IMR-90 (cell line): ENCODE measurements at places on chromosomes 1 and 21. TPM values are rescaled to one million over a fixed set of nuclear protein-coding genes. Genes with fewer than 3 reads are reported as not detected.
A peak's percentile ranks its signal among the peaks of the same experiment; 100 is the strongest.

The ITLN1 gene
- not detected in 2 replicates for total RNA-seq

The AGBL4 gene
- total RNA-seq, result not detected in 2 replicates

The TMEM269 gene
- total RNA-seq, result not detected in 2 replicates

The ZZZ3 gene
- 66.3 and 84.7 TPM in 2 replicates for total RNA-seq

The WNT2B gene
- total RNA-seq, result 0.54 and 0.56 TPM in 2 replicates

The OR2T2 gene
- total RNA-seq, result not detected in 2 replicates

The GSTM5 gene
- total RNA-seq, result 0.28 and 0.36 TPM in 2 replicates

The ESRRG gene
- 0.54 and 0.56 TPM in 2 replicates for total RNA-seq

DNA sequence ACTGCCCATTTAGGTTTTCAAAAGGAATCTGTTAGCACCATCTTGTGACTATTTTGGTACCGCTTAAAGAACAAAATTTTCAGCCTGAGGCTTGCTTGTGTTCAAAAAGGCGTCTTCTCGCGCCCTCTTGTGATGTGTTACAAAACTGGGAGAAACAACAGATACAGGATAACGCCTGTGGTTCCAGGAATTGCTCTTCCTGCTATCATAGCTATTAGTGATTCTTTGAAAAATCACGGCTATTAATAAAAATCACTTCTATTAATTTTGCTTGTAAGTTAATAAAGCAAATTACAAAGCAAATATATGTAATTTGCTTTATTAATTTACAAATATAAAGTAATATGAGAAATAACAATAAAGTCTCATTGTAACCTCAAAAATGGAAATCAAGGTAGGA, 82.2 kb upstream of the ABCD3 start:
- H3K36me3 ChIP-seq, result no peaks in the 10 kb centered on the region
- peak; percentile 95 for DNase-seq
- H3K4me1 ChIP-seq, result peaks cover 8% of the 10 kb centered on the region
- H3K27ac ChIP-seq, result no peak overlapping the region

- no peak overlapping the region for H3K4me3 ChIP-seq
These were observed 15.6 kb downstream of the SERINC2 start for GRCh38 chr1:31428436-31429221.

DNA sequence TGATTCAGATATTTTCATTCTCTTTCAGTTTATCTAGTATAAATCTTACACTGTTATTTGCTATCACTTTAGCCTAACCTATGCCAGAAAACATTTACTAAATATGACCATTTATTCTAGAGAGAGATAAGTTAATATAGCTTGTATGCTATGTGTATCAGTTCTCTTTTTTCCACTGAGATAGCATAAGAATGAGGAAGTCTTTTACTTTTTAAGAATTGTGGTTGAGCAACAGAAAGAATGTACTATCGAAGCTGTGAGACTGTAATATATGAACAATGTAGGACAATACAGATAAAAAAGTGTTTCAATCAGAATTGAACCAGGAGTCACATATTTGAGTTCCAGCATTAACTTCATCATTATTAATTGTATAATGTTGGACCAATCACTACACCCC, 479.9 kb upstream of the PLXNA2 start:
- H3K36me3 ChIP-seq, result no peaks in the 10 kb centered on the region
- DNase-seq, result no peak
- no peaks in the 10 kb centered on the region for H3K4me1 ChIP-seq
- no peak overlapping the region for H3K4me3 ChIP-seq

DNA sequence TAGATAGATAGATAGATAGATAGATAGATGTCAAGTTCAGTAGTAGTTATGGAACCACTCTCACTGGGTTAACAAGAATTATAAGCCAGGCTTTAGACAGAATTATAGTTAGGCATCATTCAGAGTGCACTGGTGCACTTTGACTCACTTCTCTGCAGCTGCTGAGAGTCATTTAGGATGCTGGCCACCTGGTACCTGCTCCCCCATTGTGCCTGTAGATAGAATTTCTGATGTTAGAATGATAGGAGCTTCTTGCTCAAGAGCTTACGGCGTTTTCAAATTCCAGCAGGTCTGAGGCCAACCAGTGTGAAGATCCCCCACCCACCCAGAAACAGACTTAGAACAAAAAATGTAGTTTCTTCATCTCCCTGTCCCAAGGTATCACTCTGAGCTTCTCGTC, 107.8 kb upstream of the HMCN1 start:
- H3K4me1 ChIP-seq, result peaks cover 3% of the 10 kb centered on the region; the same call in 1 of the 2 replicates
- no peak for DNase-seq
- no peak overlapping the region for H3K27ac ChIP-seq
- no peaks in the 10 kb centered on the region for H3K36me3 ChIP-seq
- H3K4me3 ChIP-seq, result no peak overlapping the region
- H3K27me3 ChIP-seq, result no peaks in the 10 kb centered on the region; the same call in 1 of the 2 replicates

- H3K27me3 ChIP-seq, result no peaks in the 10 kb centered on the region
- no peak for DNase-seq
- H3K27ac ChIP-seq, result no peak overlapping the region
- no peaks in the 10 kb centered on the region for H3K4me1 ChIP-seq
These were observed 19.1 kb downstream of the LRRC38 start for GRCh38 chr1:13494712-13495111.

DNA sequence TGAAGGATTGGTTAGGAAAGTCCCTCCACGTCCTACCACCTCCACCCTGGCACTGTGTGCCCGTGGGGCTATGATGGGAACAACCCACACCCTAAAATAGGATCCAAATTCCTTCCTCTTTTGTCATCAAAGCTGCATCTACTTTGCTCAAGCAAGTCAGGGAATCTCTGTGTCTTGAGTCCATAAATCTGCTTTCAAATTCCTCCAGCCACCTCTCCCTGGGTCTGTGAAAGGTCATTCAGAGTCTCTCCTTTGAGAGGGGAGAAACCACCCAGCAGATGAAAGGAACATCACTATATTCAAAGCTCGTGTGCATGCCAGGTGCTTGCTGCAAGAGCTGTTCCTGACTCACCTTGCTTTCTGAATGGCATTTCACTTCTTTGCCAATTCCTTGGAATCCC, 243.6 kb downstream of the TM2D1 start:
- no peak for DNase-seq
- H3K4me3 ChIP-seq, result no peak overlapping the region
- no peaks in the 10 kb centered on the region for H3K4me1 ChIP-seq

DNA sequence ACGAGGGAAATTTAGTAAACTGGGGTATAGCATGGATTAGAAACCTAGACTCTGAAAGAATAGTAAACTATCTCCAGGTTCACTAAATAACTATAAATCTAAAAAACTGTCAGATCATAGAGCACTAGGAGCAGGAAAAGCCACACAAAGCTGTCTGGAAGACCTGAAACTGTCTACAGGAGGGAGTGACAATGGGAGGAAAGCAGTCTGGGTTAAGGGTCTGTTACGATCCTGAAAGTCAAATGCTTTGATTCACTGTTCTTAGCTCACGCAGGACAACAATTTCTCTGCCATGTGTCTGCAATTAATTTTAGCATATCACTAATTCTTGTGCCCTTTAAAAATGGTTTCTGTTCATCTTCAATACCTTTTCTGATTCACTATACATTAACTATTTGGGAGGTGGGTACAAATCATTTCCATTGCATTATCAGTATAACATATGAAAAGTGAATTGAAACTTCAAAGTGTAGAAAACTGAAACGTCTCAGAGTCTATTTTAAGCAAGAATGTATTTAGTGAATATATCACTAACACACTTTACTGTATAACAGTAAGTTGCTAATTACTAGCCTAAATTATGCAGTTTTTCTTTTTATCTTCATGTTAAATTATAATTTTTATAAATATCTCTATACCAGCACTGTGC, 18.4 kb downstream of the CEP170 start:
- no peak for DNase-seq
- peak overlapping the region; percentile 9; the same call in 1 of the 2 replicates for H3K27ac ChIP-seq
- peaks cover 5% of the 10 kb centered on the region for H3K4me1 ChIP-seq

GRCh38 chr1:20417581-20417980, 68.4 kb downstream of the CAMK2N1 start:
- H3K36me3 ChIP-seq, result no peaks in the 10 kb centered on the region
- H3K4me3 ChIP-seq, result no peak overlapping the region

DNA sequence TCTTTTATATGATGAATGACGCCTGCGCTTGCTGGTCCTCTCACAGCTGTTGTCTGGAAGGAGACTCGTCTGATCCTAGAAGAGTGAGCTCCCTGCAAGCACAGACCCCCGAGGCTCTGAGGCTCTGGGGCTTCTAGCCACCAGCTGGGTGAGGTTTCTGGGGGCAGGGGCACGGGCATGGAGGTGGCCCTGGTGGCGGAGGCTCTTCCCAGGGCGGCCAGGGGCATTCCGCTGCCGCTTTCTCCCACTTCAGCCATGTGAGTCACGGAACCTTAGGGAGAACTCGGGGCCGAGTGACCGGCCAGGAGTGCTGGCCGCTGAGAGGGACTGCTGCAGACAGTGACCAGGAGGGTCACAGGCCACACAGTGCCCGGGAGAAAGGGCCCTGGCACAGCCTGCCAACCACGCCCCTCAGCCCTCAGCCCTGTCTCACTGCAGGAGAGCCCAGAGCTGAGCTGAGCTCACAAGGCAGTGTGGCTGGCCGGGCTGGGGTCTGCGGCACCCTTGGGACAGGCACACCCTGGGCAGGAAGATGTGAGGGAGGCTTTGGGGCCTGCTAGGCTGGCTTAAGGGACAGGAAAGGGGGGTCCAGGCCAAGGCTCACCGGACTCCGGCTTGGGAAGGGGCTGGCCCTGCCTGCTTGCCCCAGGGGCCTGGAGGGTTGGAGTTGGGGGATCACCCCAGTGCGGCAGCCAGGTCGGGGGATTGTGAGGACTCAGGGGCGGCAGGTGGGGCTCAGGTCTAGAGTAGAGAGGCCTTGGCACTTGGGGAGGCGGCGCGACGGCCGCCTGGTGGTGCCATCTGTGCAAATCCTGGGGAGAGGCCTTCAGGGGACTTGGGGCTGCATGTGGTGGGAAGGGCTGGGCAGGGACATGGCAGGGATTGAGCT, 35.7 kb downstream of the MORN1 start:
- H3K4me3 ChIP-seq, result no peak overlapping the region
- H3K27me3 ChIP-seq, result no peaks in the 10 kb centered on the region
- H3K4me1 ChIP-seq, result 0 out of 2 replicates have a peak, but pooled peaks cover 1% of the 10 kb centered on the region
- no peak overlapping the region for H3K27ac ChIP-seq
- no peaks in the 10 kb centered on the region for H3K36me3 ChIP-seq

DNA sequence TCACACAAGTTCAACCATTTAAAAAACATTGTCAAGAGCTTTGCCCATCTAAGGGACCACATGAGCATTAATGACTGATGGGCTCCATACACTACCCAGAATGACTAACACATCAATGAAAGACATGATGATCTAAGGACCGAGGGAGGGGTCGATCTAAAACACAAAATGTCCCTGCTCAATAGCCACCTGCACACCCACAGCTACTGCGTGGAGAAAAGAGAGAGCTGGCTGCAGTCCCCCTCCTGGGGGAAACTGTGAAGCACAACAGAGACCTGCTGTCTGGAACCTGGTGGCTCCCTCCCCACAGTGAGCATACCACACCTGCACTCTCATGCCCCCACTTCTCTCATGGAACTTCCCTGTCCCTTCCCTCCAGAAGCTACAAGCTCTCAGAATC, 130.1 kb upstream of the ERG start:
- no peak overlapping the region for H3K4me3 ChIP-seq
- H3K4me1 ChIP-seq, result no peaks in the 10 kb centered on the region
- DNase-seq, result no peak
- no peaks in the 10 kb centered on the region for H3K36me3 ChIP-seq
- H3K27me3 ChIP-seq, result peaks cover 22% of the 10 kb centered on the region
- H3K27ac ChIP-seq, result no peak overlapping the region

DNA sequence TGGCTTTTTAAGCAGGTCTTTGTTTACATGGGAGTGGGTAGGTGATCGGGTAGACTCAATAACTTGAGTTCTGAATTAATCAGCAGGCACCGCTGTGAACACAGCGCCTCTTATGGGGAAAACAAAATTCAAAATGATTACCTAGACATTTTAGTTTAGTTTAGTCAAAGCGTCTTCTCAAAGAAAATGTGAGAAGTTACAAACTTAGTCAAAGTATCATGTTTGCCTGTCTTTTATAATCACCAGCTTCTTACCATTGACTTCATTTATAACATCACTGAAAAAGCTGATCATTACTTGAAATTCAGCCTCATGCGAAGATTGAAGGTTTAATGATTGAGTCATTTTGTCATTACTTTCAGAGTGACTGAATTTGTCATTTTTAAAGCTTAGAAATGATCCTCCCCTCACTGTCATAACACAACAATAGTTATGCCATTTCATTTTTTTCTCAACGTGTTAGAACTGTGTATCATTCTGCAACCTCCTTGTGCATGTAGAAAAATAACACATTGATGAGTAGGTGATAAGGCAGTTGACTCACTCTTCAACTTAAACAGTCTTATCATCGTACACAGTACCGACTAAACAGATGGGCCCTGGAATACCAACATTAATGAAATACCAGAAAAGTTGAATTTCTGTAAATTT, 188.5 kb downstream of the NFIA start:
- H3K4me3 ChIP-seq, result no peak overlapping the region
- DNase-seq, result peak; percentile 71
- H3K36me3 ChIP-seq, result no peaks in the 10 kb centered on the region
- H3K27me3 ChIP-seq, result no peaks in the 10 kb centered on the region
- H3K4me1 ChIP-seq, result peaks cover 2% of the 10 kb centered on the region; the same call in 1 of the 2 replicates
- no peak overlapping the region for H3K27ac ChIP-seq

GRCh38 chr1:193707271-193708021, 521.0 kb upstream of the B3GALT2 start:
- no peak overlapping the region; the same call in 1 of the 2 replicates for H3K4me3 ChIP-seq
- peaks cover 6% of the 10 kb centered on the region for H3K4me1 ChIP-seq
- peak; percentile 75 for DNase-seq
- H3K36me3 ChIP-seq, result no peaks in the 10 kb centered on the region
